ENCODE measurements at places on chromosomes 2 and 18.

DNA sequence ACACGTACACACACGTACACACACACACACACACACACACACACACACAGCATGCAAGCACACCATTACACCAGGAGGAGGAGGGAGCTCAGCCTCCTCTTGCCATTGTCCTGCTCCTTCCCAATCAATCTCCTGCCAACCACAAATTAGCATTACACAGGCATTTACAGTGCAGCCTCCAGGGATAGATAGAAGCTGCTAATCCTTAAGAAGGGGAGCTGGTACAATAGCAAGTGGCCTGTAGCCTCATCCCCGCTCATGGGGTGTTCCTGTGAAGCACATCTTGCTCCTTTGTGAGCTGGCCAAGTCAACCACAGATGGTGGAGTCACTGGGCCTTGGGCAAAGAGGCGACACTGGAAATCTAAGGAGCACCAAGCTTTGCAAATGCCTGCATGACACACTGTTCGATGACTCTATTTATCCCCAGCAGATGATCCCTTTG is 110.3 kb upstream of the PKDCC start:
- H3K4me1 ChIP-seq, result peaks cover 33% of the 10 kb centered on the region
- H3K4me3 ChIP-seq, result no peak overlapping the region
- peak; percentile 73 for DNase-seq
- H3K27me3 ChIP-seq, result no peaks in the 10 kb centered on the region

- no peaks in the 10 kb centered on the region for H3K36me3 ChIP-seq
- H3K27me3 ChIP-seq, result no peaks in the 10 kb centered on the region
- no peak overlapping the region for H3K27ac ChIP-seq
- no peak overlapping the region for H3K4me3 ChIP-seq
Observed at GRCh38 chr18:62369129-62369644, 44.1 kb downstream of the TNFRSF11A start.

GRCh38 chr2:46167406-46167805 is 129.8 kb upstream of the EPAS1 start:
- peaks cover 39% of the 10 kb centered on the region for H3K4me1 ChIP-seq
- H3K27me3 ChIP-seq, result no peaks in the 10 kb centered on the region
- H3K36me3 ChIP-seq, result no peaks in the 10 kb centered on the region
- H3K4me3 ChIP-seq, result no peak overlapping the region
- H3K27ac ChIP-seq, result no peak overlapping the region

DNA sequence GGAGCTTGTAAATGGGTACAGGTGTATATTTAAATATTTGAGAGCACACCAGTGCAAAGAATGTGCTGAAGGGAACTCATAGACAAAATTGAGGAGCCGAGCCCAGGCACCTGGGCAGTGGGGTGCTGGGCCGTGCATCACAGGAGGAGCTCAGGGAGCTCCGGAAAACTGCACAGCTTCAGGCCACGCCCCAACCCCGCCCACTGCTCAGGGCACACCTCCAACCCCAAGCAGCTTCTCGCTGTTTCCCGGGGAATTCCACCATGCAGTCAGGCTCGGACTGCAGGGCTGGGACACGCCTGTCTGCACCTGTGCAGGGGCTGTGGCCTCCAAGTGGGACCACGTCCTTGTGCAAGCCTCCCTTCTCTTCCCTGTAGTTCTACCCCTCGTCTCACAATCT is 243.0 kb downstream of the HDAC4 start:
- H3K4me3 ChIP-seq, result no peak overlapping the region
- H3K27me3 ChIP-seq, result no peaks in the 10 kb centered on the region
- no peak overlapping the region for H3K27ac ChIP-seq
- no peaks in the 10 kb centered on the region for H3K36me3 ChIP-seq
- no peaks in the 10 kb centered on the region for H3K4me1 ChIP-seq

DNA sequence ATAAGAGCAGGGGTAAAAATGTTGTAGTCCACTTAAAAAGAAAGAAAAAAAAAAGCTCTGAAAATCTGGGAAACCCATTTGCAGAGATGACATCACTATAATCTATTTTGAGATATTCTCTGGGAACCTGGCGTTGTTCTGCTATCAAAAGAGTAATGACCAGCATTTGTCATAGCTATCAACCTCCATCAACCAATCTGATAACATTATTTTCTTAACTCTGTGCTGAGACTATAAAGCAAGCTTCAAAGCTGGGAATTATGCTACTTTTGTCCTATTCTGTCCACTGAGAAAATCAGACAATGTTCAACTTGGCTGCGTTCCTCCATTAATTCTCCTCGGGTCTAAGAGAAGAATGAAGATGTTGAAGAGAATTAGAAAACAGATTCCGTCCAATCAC is 107.5 kb downstream of the STK39 start:
- H3K4me1 ChIP-seq, result no peaks in the 10 kb centered on the region
- peaks cover 5% of the 10 kb centered on the region for H3K36me3 ChIP-seq
- no peak overlapping the region for H3K4me3 ChIP-seq
- H3K27ac ChIP-seq, result no peak overlapping the region
- no peaks in the 10 kb centered on the region for H3K27me3 ChIP-seq
- DNase-seq, result no peak

DNA sequence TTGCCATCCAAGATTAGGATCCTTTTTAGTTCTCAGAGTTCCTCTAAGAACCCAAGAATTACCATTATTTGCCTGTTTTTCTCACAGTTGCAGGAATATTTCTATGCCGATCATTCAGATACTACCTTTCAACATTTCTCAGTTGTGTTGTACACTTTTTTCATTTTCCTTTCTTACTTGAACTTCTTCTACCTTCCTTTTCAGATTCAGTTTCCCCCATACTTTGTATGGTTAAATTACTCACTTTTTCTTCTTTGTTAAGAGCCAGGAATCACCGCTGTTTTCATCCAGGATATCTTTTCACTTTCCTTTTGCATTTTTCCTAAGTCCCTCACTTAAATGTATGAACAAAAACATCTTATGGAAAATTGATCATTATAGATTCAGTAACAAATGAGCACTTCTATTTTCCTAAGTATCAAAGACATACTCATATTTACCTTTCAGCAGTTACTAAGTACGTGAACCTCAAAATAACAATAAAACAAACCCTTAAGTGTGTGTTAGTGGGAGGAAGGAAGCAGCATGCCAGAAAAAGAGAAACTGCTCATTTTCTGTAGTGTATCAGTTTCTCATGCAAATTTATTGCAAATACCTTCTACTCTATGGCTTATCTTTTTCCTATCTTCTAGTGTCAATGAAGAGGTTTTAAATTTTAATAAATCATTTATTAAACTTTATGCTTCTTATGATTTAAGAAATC is 64.3 kb upstream of the STAT1 start:
- no peak overlapping the region for H3K27ac ChIP-seq
- H3K36me3 ChIP-seq, result no peaks in the 10 kb centered on the region
- 0 out of 2 replicates have a peak, but pooled peaks cover 7% of the 10 kb centered on the region for H3K4me1 ChIP-seq
- H3K27me3 ChIP-seq, result no peaks in the 10 kb centered on the region

DNA sequence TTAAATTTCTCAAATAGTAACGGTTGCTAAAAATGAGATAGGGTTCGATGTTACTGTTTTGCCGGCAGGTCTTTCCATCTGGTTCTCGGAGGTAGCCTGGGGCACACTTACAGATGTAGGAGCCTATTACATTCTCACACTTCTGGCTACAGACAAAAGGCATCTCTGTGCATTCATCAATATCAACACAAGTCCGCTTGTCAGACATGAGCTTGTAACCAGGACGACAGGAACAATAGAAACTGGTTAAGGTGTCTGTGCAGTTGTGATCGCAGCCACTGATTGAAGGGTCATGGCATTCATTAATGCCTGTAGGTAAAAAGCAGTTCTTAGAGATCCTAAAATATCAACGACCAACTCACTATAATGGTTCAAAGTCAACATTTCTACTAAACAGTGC is 116.3 kb downstream of the DHRS9 start:
- H3K4me1 ChIP-seq, result no peaks in the 10 kb centered on the region
- DNase-seq, result no peak
- no peaks in the 10 kb centered on the region for H3K36me3 ChIP-seq
- no peak overlapping the region for H3K27ac ChIP-seq
- H3K4me3 ChIP-seq, result no peak overlapping the region
- no peaks in the 10 kb centered on the region for H3K27me3 ChIP-seq

DNA sequence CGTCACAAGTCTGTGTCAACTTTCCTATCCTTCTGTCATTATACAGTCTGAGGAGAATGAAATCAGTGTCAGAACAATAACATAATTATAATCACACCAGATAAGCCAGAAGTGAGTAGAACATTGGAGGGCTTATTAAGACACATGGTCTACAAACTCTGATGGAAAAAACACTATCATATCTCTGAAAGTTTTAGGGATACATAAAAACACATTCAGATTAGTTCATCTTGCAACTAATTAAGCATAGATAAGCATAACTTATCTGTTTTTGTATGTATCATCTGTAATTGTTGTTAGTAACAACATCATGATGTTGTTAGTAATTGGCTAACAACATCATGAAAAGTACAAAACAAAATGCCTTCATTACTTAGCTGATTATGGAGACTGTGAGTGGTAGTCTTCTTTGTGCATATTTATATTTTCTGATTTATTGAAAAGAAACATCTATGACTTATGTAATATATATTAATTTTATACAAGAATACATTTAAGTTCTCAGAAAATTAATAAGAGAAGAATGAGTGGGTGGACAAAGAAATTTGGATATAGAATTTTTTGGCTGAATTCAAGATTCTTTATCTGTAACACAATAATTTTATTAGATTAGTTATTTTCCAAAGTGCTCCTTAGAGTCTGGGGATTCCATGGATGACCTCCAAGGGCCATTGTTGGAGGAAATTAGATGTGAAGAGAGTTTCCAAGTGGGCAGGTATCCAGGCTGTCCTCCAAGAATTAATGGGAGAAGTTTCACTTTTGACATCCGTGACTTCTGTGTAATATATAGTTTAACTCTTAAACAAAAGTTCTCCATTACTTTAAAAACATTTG is 16.9 kb upstream of the CCDC102B start:
- H3K4me1 ChIP-seq, result no peaks in the 10 kb centered on the region
- no peak overlapping the region for H3K27ac ChIP-seq
- DNase-seq, result no peak
- no peaks in the 10 kb centered on the region for H3K36me3 ChIP-seq
- no peak overlapping the region for H3K4me3 ChIP-seq

DNA sequence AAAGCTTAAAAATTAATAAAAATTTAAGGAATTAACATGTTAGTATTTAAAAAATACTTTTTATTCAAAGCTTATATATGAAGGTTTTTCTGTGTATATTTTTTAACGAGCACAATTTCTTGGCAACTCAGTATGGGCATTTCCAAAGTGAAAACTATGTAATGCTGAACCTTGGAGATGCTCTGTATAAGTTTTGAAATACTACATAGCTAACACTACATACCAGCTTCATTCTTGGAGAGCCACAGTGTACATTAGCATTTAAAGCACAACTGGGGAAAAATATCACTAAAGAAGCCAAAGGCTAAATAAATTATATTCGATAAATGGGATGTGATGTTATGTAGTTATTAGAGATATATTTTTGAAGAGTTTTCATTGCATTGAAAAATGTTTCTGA is 446.5 kb downstream of the CCDC85A start:
- H3K27me3 ChIP-seq, result no peaks in the 10 kb centered on the region
- no peak overlapping the region for H3K27ac ChIP-seq
- no peaks in the 10 kb centered on the region for H3K36me3 ChIP-seq
- DNase-seq, result no peak

DNA sequence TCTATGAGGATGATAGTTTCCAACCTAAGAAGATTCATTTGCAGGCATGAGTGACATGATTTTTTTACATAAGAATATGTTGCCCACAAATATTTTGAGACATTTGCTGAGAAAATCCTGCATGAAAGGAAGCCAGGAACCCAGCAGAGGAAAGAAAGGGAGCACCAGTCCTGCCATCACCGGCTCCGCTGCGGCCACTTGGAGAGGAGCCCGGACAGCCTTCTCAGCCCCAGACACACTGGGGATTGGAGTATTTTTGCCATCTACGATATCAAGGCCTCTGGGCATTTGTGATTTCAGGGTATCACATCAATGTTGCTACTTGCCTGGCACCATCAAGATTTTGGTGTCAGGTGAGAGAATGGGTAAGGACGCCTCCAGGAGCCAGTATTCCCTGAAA is 228.3 kb downstream of the PTGR3 start:
- H3K36me3 ChIP-seq, result no peaks in the 10 kb centered on the region
- no peak overlapping the region for H3K4me3 ChIP-seq
- H3K27ac ChIP-seq, result no peak overlapping the region
- DNase-seq, result no peak

- H3K27ac ChIP-seq, result no peak overlapping the region
- H3K36me3 ChIP-seq, result peaks cover 67% of the 10 kb centered on the region
- peaks cover 3% of the 10 kb centered on the region for H3K4me1 ChIP-seq
- DNase-seq, result peak; percentile 16
- H3K27me3 ChIP-seq, result no peaks in the 10 kb centered on the region
Observed at GRCh38 chr2:201709049-201709448, 10.6 kb upstream of the MPP4 start.

DNA sequence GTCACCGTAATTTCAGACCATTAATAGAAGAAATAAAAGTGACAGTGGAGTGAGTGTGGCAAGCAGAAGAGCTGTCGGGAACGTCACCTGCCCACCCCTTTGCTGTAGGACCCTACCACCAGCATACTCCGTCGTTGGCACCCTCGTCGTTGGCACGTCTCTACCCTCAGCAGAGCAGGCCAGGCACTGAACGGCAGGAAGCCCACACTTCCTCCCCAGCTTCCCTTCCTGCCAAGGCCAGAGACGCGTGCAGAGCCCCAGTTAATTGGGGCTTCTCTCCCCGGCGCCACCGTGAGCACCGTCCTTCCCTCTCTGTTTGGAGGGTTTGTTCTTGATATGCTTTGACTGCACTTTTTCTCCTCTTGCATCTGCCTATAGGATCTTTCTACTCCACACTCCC is 27.0 kb upstream of the NFATC1 start:
- DNase-seq, result no peak
- H3K27me3 ChIP-seq, result no peaks in the 10 kb centered on the region
- no peak overlapping the region for H3K27ac ChIP-seq
- no peak overlapping the region for H3K4me3 ChIP-seq

DNA sequence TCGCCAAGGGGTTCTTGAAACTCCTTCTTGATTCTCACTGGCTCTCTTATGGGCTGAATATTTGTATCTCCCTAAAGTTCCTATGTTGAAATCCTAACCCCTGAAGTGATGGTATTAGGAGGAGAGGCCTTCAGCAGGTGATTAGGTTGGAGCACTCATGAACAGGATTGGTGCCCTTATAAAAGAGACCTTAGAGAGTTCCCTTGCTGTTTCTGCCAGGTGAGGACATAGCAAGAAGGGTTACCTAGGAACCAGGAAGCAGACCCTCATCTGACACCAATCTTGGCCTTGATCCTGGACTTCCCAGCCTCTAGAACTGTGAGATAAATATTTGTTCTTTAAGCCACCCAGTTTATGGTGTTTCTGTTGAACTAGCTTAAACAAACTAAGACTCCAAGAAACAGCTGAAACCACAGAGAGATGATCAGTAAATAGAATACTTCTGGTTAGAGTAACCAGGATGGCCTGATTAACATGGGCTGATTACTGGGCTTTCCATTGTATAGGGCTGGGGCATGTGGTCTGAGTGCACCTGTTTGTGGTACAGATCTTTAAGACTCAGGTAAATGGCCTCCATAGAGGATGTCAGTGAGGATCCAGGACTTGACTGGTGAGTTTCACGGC is 7.7 kb upstream of the CDC42EP3 start:
- H3K4me1 ChIP-seq, result peaks cover 10% of the 10 kb centered on the region
- no peak for DNase-seq
- no peak overlapping the region for H3K27ac ChIP-seq
- H3K4me3 ChIP-seq, result no peak overlapping the region
- H3K36me3 ChIP-seq, result no peaks in the 10 kb centered on the region
